Suppressor macrophage treated with lipopolysaccharide for 4 hours (primary cell): ENCODE measurements at places on chromosomes 5 and 9.
A peak's percentile ranks its signal among the peaks of the same experiment; 100 is the strongest.

GRCh38 chr9:127139775-127140174 lies 17.3 kb upstream of the ANGPTL2 start:
- no peak for DNase-seq

DNA sequence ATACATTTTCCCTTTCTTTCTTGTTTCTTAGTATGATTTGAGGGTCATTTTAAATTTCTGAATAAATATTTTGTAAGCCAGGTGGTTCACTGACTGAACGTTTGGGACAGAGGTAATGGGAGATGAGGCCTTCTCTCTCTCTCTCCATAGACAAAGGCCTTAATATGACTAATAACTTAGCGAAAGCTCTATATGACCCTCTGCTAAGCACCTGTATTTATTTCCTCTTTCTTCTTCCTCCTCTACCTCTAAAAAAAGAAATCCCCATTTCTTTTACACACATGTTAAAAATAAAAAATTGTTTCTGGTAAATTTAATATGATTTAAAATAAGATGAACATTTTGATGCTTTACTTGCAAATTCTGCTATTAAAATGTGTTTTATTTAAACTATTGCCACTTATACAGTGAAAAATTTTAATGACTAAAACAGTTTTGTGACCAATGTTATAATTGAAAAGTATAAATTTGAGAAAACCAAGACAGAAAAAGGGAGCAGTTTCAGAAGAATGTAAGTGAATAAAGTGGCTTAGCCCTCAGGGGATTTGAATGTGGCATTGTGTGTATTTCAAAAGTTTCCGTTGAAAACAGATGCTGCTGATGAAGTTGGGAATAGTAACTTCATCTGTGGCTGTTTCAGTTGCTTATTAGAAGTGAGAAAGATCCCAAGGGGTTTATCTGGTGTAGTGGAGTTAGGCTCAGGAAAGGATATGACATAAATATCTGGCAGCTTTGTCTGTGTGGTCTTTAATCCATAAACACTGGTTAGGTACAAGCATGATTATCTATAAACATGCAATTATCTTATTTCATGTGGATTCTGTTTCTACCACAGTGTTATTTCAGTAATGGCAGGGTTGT lies 128.6 kb upstream of the GRHPR start:
- DNase-seq, result no peak

GRCh38 chr9:129254566-129255287 lies 76.7 kb upstream of the IER5L start:
- DNase-seq, result no peak

DNA sequence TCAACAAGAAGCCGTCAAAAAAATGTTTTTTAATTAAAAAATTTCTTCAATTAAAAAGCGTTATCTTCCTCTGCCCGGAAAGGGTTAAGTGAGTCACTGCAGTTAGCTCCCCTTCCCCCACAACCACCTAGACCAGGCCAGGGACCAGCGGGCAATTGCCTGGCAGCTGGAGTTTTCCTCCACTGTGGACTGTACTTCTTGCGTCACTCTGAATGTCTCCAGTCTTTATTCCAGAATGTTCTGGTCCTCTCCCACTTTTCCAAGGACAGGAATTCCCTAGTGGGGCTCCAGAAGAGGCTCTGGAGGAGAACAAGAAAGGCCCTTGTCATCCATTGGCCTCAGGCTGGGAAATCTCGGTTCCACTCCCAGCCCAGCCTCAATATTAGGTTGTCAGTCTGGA lies 114.0 kb downstream of the C9orf50 start:
- DNase-seq, result no peak

DNA sequence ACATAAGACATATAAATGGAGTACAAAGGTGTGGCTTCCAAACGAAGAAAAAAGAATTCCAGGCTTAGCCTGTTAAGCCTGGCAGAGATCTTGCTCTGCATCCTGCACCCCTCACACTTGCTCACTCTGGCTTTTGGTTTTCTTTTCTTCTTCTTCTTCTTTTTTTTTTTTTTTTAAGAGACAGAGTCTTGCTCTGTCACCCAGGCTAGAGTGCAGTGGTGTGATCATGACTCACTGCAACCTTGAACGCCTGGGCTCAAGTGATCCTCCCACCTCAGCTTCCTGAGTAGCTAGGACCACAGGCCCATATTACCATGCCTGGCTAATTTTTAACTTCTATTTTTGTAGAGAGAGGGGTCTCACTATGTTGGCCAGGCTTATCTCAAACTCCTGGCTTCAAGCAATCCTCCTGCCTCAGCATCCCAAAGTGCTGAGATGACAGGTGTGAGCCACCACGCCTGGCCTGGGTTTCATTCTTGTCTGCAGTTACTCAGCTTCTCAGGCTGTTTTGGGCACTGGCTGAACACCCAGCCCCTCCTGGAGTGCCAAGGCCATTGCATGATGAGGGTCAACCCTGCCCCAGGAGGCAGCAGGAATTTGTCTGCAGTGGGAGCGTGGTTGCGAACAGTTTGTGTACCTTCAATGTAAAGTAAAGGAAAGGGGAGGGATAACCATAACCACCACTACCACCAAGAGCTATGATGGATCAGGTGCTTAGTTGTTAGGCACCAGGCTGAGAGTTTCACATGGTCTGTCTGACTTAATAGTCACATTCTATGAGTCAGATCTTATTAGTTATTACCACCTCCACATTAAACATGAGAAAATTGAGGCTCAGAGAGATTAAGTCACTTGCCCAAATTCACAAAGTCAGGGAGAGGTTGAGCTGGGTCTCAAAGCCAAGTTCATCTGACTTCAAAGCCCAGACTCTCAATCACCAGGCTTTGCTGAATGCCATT lies 219.2 kb upstream of the PANK3 start:
- DNase-seq, result peak; percentile 54

GRCh38 chr5:72130351-72130761 lies 23.1 kb downstream of the MAP1B start:
- no peak for DNase-seq

GRCh38 chr9:88777498-88778312 lies 213.6 kb upstream of the S1PR3 start:
- peak; percentile 57 for DNase-seq

DNA sequence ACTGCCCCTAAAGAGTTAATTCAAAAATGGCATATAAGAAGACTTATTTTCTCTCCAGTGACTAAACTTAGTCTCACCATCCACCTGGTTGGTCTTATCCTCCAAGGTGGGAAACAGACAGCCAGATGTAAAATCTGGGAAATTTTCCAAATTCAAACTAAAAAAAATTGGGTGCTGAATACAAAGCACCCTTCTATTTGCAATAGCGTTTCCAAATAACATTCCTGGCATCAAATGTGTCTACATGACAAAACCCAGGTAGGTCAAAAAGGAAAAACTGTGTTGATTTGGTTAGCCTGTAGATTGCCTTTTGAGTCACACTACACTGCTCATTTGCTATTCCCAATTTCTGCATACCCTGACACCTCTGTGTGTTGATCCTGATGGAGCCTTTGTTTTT lies 252.2 kb downstream of the NR2F1-AS1 start:
- no peak for DNase-seq

GRCh38 chr5:43106290-43106638 lies 14.4 kb upstream of the ZNF131 start:
- DNase-seq, result no peak
